Amniotic stem cell (primary cell): ENCODE measurements at places on chromosomes 1 and 21.

GRCh38 chr1:150972417-150972940, 2.2 kb downstream of the CERS2 start:
- DNase-seq: no peak

- DNase-seq: no peak
Measured at GRCh38 chr1:84653130-84653677, 37.1 kb downstream of the SSX2IP start.

DNA sequence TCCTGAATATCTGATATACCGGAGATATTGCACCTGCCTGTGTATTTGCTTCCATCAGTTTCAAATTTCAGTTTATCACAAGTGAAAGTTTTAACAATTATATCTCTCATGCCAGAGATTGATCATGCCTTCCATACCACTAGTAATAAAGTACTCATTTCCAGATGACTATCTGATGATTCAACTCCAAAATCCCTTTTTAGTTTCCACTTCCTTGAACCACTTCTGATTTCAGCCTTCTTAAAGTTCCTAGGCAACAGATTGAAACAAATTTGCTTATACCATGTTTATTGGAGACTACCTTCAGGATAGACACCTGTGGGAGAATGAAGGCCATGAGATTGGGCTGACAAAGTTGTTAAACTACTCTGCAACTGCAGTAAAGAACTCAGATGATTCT, 21.5 kb upstream of the COL11A1 start:
- DNase-seq: no peak

- no peak for DNase-seq
Measured at GRCh38 chr1:39132505-39133339, 71.8 kb upstream of the MACF1 start.

DNA sequence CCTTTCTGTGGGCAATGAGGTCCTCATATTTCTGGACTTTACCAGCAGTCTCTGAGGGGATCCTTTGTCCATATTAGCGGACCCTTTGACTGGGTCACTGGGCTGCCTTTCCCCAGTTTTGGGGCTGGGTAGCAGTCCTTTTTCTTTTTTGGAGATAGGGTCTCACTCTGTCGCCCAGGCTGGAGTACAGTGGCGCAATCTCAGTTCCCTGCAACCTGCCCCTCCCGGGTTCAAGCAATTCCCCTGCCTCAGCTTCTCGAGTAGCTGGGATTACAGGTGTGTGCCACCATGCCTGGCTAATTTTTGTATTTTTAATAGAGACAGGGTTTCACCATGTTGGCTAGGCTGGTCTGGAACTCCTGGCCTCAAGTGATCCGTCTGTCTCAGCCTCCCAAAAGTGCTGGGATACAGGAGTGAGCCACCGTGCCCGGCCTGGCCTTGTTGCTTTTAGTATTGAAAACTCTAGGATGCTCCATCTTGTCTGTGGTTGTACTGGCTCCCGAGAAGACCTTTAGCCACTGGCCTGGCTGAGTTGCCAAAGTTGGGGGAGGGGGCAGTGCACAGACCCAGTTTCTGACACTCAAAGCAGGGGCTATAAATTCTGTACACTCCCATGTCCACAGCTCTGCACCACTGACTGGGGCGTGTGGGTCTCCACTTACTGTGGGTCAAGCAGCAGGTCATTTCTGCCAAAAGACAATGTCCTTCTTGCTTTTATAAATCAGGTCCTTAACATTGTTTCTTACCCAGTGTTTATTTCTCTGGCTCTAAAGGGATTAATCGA, 33.1 kb downstream of the MAN1C1 start:
- DNase-seq: no peak

- no peak for DNase-seq
Measured at GRCh38 chr21:16315223-16315622, 585.4 kb downstream of the USP25 start.

GRCh38 chr1:156460525-156460924, 40.0 kb downstream of the MEF2D start:
- no peak for DNase-seq

GRCh38 chr1:92851729-92852128, 19.9 kb downstream of the RPL5 start:
- no peak for DNase-seq

DNA sequence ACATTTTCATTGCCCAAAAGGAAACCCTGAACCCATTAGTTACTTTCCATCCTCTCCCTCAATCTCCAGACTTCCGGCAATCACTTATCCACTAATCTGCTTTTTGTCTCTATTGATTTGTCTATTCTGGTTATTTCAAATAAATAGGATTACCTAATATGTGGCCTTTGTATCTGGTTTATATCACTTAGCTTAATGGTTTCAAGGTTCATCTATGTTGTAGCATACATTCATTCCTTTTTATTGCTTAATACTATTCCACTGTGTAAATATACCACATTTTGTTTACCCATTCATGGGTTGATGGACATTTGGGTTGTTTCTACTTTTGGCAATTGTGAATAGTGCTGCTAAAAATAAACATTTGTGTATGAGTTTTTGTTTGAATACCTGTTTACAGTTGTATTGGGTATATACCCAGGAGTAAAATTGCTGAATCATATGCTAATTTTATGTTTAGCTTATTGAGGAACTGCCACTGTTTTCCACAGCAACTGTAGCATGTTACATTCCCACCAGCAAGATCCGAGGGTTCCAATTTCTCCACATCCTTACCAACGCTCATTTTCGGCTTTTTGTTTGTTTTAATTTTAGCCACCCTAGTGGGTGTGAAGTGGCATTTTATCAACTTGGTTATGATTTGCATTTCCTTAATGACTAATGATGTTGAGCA, 2.5 kb upstream of the SLC25A44 start:
- DNase-seq: no peak

- no peak for DNase-seq
Measured at GRCh38 chr1:194233069-194233468, 1046.7 kb upstream of the B3GALT2 start.

- DNase-seq: no peak
Measured at GRCh38 chr1:3016641-3017439, 4.4 kb upstream of the ACTRT2 start.

GRCh38 chr1:40825435-40825788, 36.8 kb downstream of the CITED4 start:
- DNase-seq: no peak

DNA sequence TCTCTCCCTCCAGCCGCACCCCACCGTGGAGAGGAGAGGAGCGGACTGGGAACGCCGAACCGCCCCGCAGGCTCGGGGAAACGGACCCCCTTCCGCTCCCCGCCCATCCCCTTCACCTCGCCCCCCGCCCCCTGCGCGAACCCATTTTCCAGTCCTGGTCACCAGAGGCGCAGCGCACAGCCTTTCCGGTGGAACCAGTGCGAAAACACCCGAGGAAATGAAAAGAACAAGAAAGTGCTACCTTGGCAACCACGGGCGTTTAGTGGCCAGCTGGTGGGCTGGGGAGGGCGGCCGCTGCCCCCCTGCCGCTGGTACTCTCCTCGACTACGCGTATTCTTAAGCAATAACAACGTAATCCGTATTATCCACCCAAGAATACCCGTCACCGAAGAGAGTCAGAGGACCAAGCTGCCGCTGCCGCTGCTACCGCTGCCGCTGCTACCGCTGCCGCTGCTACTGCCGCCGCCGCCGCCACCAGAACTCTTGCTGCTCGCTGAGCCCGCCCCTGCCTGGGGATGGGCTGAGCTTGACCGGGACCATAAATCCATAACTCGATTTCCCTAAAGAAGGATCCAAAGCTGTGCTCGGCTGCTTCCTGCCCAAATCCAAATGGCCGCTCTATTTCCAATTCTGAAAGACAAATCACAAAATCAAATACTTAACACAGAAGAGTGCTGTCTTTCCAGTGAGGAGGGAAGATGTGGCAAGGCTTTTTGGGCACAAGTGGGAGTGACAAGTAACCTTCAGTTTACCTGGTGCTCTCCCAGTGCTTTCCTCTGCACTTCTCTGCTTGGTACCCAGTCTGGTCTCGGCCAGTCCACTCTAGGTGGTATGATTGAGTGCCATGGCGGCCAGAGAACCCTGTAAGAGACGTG, 125.2 kb upstream of the DPYD start:
- DNase-seq: peak; percentile 20

DNA sequence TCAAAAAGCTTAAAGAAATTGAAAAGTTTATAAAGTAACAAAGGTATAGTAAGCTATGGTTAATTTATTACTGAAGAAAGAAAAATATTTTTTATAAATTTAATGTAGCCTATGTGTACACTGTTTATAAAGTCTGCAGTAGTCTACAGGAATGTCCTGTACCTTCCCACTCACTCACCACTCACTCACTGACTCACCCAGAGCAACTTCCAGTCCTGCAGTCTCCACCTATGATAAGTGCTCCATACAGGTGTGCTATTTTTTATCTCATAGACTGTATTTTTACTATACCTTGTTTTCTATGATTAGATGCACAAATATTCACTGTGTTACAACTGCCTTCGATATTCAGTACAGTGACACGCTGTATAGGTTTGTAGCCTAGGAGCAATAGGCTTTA, 106.6 kb downstream of the NR5A2 start:
- no peak for DNase-seq

GRCh38 chr1:47840393-47841190, 156.6 kb downstream of the TRABD2B start:
- DNase-seq: no peak

- no peak for DNase-seq
Measured at GRCh38 chr1:213507472-213508223, 456.6 kb downstream of the RPS6KC1 start.

DNA sequence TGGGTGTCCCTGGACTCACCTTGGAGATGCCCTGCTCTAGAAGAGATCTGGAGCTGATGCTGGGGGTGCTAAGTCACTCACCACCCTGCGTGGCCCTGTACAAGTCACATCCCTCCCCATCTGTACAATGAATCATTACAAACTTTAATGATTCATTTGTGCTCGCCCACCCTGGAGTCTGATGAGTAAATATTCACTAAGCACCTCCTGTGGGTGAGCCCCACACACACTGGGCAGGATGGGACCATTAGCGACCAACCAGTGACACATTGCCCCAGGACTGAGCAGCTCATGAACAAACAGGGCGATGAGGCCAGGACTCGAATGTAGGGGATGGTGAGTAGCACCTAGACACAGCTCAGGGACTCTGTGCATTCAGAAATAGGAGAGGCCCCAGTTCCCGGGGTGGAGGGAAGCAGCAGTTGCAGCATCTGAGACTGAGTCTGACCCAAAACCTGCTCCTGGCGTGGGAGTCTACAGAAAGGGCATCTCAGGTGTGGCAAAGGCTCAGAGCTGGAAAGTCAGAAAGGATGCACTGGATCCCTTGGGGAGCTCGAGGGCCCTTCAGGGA, 18.1 kb upstream of the PDZK1IP1 start:
- no peak for DNase-seq

DNA sequence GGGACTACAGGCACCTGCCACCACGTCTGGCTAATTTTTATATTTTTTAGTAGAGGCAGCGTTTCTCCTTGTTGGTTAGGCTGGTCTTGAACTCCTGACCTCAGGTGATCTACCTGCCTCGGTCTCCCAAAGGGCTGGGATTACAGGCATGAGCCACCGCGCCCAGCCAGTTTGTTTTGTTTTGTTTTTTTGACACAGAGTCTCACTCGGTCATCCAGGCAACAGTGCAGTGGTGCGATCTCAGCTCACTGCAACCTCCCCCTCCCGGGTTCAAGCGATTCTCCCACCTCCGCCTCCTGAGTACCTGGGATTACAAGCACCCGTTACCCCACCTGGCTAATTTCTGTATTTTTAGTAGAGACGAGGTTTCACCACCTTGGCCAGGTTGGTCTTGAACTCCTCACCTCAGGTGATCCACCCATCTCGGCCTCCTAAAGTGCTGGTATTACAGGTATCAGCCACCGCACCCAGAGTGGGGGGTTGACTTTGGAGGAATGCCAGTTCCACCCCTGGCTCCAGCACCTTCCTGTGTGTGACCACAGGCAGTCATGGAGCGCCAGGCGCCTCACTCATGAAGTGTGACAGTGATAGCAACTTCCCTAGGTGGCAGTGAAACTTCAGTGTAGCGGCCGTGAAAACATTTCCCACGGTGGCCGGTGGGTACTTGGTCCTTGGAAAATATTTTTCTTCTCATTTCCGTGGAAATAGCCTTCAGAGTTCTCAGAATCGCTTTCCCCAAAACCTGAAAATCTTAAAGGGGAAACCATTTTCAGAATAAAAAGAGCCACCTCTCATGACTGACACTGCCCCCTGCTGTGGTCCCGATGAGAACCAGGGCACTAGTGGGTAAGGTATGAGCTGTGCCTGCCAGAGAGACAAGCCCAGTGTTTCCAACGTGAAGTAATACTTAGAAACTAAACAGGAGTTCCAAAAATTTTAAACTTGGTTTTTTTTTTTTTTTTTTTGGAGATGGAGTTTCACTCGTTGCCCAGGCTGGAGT, 48.6 kb downstream of the WDR4 start:
- no peak for DNase-seq

- no peak for DNase-seq
Measured at GRCh38 chr1:76465030-76465429, 390.5 kb downstream of the ST6GALNAC3 start.

GRCh38 chr1:199040076-199040905, 401.5 kb downstream of the PTPRC start:
- no peak for DNase-seq

DNA sequence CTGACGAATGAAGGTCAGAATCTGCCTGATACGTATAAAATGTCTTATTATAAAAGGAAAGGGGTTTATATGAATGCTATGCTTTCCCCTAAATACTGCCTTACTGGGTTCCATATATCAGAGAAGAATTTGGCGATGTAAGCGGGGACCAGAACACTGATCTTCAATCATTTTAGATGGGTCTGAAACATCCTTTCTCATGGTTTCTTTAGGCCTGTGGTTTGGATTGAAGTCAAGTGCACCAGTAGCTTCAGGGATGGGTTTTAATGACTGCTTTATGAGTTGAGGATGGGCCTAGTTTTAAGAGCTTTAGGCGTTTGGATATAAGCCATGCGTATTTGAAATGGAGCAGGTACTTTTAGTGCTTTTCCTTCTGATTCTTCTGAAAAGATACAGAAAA, 6.9 kb downstream of the FMN2 start:
- DNase-seq: no peak

- DNase-seq: no peak
Measured at GRCh38 chr1:119956306-119956705, 60.0 kb upstream of the ADAM30 start.

DNA sequence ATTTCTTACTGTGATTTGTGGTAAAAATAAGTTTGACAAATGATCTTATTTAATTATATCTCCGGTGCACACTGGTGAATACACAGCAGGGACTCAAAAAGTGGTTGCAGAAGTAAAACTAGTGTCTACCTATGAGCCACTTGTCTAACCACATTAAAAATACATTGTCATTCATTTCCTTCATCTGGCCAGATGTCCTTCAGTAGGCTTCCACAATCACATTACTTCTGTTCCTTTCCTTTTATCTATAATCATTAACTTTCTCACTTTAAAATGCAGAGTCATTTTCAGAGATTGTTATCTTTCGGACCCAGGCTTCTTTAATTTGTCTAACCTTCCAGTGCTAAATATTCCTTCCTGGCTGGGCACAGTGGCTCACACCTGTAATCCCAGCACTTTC, 3.0 kb downstream of the RBBP5 start:
- DNase-seq: no peak

DNA sequence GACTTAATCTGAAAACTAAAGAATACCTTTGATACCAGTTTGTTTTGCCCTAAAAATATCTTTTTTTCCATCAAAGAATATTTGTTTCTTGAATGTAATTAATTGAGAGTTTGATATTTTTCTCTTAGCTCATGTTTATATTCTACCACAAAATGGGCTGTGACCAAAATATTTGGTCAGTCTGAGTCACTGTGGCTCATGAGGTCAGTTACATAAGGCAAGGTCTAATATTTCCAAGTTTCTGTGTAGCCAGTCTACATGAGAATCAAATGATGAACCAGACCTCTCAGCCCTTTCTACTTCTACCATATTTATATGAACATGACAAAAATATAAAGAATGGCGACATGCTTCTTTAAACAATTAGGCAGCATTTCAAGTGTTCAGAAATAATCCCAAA, 83.0 kb upstream of the IVNS1ABP start:
- DNase-seq: no peak
